ENCODE measurements at places on chromosomes 11 and 22.

DNA sequence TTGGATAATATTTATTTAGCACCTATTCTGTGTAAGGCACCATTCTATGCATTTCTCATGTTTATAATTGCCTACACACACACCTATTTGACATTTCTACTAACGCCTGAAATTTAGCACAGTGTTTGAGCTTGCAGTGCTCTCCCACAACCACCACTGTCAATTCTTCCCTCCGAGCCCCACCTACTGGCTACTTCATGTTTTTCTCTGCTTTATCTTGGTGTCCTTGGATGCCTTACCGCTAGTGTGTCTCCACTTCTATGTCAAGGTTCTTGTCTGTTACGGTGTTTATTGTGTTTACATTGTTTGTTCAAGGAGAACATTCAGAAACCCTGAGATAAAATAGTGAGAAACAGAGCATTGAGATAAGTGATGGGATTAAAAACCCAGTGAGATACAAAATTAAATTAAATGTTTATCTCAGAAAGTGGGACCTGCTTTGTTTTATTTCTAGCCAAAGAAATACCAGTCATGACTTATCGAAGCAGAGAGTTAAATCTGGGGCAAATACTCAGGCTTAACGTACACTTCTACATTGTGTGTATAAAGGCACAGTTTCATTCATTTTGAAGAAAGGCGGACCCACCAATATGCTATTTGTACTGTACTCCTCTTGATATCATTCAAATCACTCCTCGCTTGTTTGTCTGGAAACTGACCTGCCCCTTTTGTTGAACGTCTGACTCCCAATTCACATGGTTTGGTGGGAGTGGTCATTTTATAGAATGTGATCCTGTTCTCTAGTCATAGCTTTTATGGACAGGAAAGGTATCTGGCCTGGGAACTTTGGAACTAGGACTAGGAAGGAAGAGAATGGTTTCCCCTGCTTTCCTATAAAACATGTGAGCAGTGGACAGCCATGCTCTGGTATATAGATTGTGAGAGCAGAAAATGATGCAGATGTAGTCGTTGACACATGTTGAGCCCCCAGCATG is 39.2 kb upstream of the SLC36A4 start:
- peak; percentile 82 for DNase-seq

- no peak for DNase-seq
These were observed 691.4 kb downstream of the BRD1 start for GRCh38 chr22:49136041-49136815.

- DNase-seq: no peak
These were observed 102.9 kb downstream of the TRIM29 start for GRCh38 chr11:120034881-120035630.

DNA sequence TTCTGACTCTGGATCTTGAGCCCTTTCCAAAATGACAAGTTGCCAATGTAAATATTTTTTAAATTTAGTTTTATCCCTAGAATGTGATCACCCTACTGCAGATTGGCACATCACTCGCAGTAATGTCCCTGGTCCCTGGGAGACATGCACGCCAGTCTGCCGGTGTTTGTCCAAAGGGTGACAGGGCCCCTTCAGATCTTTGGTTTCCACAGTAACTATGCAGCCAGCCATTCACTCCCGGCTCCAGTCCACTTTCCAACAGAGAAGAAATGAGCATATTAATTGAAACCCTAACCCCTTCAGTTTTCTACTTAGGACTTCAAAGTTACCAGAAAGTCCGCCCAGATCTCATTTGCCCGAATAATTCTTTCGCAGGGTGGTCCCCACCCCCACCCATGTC is 25.8 kb upstream of the RASSF10 start:
- no peak for DNase-seq

GRCh38 chr11:59616396-59616982 is 915 bp upstream of the OSBP start:
- DNase-seq: no peak

DNA sequence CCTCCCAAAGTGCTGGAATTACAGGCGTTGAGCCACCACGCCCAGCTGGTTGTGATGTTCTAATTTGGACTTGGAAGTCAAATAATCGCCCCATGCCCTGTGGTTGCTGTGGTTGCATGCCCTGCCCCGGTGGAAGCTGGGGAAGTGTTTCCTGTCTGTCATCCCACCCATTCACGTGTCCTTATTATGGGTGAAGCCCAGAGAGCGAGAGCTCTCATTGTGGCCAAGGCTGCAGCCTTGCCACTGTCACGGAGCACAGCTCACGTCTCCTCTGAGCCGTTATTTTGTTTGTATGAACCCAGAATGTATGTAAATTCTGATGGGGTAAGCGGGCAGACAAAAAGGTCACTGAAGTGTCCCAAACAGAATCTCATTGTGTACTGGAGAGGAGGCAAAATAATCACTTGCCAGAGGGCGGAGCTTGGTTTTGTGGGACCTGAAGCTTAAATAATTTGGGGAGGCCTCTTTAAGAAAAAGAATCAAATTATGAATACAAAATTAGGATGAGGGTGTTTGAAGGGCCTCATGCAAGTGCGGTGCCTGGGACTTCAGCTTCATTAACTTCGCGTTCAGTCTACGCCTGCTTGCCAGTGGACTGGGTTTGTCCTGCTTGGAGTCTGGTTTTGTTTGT is 25.8 kb upstream of the TREH start:
- DNase-seq: peak; percentile 82

- DNase-seq: no peak
These were observed 131.8 kb downstream of the KIRREL3 start for GRCh38 chr11:126868741-126869140.

DNA sequence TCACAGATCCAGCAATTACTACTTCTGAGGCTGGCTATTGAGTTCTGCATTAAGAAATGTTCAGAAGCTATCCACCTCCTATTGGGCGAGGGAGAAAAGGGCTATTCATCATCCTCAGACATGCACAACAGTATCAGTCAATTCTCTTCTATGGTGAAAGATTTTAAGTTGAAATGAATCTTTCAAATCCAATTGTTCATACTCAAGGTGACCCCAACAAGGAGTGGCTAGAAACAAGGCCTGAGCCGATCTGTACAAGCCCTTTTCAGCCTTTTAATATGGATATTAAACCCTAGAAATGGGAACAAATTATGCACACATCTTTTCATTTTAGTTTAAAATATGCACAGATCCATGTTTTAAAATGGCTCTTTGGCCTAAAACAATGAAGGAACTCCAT is 303.5 kb upstream of the PITPNB start:
- no peak for DNase-seq

GRCh38 chr11:8080674-8081590 is at the start of gene TUB:
TUB (plus strand) TSS chr11:8081211; CDS start chr11:8081511, 300 bp downstream.
- DNase-seq: peak; percentile 86

DNA sequence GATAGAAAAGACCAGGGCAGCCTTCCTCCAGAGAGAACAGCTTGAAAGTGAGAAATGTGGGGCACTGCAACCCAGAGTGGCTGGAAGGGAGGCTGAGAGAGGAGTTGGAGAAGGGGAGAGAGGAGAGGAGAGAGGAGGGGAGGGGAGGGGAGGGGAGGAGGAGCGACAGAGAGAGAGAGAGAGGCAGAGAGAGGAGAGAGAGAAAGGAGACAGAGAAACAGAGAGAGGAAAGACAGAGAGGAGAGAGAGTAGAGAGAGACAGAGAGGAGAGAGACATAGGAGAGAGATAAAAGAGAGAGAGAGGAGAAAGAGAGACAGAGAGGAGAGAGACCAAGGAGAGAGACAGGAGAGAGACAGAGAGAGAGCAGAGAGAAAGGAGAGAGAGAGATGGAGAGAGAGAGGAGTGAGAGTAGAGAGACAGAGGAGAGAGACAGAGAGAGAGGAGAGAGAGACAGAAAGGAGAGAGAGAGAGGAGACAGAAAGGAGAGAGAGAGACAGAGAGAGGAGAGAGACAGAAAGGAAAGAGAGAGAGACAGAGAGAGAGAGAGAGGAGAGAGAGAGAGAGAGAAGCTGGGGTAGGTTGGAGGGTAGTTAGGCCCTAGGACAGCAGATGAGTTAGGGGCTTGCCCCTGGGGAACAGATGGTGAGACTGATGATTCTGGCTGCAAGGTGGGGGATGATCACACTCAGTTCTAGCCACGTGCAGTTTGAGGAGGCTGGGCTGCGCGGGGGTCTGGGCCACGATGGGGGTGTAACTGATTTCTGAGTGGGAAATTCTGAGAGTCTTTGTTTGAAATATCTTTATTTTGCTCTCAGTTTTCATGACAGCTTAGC is 8.5 kb upstream of the SCYL1 start:
- no peak for DNase-seq

DNA sequence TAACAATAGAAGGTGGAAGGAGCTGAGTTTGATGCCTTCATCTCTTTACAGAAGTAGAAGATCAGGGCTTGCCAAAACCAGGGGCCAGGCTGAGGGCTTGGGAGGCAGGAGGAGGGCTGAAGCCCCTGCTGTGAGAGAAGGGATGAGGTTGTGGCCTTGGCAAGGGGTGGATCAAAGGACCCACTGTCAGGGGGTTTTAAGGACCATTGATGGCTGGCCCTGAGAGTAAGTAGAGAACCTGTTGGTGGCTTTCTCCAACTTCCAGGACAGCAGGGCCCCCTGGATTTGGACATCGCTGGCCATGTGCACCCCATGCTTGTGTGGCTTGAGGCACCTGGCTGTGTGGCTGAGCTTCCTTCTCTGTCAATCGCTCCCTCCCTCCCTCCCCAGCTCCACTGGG is 927.7 kb downstream of the TBC1D22A start:
- DNase-seq: no peak

Data from NCI-H526 (cell line).